Hematopoietic multipotent progenitor cell treated with erythropoietin and hydrocortisone succinate and interleukin-3 and kit ligand, for 4 days (in vitro differentiated cells): ENCODE measurements at places on chromosomes 3 and 15.

- DNase-seq: no peak
Measured at GRCh38 chr3:13279532-13279910, 140.6 kb downstream of the NUP210 start.

GRCh38 chr15:66008940-66009562 lies 139.8 kb downstream of the RAB11A start:
- no peak for DNase-seq

- DNase-seq: no peak
Measured at GRCh38 chr15:101187820-101188636, 63.8 kb downstream of the CHSY1 start.

GRCh38 chr3:50658416-50658815 lies 16.3 kb upstream of the DOCK3 start:
- no peak for DNase-seq

GRCh38 chr15:47872208-47872607 lies 154.9 kb downstream of the SEMA6D start:
- DNase-seq: no peak

- no peak for DNase-seq
Measured at GRCh38 chr3:177351757-177352158, 154.5 kb upstream of the TBL1XR1 start.

DNA sequence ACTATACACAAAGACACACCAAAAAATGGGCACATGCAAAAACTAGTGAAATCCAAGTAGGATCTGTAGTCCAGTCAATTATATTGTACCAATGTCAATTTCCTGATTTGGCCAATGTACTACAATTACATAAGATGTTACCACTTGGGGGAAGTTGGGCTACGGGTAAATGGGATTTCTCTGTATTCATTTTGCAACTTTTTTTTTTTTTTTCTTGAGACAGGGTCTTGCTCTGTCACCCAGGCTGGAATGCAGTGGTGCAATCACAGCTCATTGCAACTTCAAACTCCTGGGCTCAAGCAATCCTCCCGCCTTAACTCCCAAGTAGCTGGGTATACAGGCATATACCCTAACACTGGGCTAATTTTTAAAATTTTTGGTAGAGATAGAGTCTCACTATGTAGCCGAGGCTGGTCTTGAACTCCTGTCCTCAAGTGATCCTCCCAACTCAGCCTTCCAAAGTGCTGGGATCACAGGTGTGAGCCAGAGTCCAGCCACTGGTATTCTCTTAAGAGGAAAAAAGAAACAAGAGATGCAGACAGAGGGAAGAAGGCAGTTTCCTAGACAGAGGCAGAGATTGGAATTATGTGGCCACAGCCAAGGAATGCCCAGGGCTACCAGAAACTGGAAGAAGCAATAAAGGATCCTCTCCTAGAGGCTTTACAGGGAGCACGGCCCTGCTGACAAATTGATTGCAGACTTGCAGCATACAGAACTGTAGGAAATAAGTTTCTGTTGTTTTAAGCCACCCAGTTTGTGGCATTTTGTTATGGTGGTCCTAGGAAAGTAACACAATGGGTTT lies 33.3 kb downstream of the TFDP2 start:
- peak; percentile 50 for DNase-seq

DNA sequence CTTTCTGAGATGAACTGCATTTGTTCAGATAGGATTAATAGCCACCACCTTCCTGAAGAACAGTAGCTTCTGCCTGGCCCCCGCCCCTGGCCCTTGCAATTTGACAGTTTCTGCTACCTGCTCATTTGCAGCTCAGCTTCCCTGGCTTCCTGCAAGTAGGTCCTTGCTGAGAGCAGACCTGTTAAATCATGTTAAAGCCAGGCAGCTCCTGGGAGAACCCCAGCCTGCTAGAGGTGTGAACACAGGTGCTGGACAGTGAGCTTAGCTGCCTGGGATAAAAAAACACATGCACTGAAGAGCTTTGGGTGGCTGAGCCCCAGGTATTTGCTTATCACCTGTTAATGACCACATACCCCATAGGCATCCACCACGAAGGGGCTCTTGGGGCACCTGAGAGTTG lies 143.4 kb downstream of the PTPRG start:
- no peak for DNase-seq

DNA sequence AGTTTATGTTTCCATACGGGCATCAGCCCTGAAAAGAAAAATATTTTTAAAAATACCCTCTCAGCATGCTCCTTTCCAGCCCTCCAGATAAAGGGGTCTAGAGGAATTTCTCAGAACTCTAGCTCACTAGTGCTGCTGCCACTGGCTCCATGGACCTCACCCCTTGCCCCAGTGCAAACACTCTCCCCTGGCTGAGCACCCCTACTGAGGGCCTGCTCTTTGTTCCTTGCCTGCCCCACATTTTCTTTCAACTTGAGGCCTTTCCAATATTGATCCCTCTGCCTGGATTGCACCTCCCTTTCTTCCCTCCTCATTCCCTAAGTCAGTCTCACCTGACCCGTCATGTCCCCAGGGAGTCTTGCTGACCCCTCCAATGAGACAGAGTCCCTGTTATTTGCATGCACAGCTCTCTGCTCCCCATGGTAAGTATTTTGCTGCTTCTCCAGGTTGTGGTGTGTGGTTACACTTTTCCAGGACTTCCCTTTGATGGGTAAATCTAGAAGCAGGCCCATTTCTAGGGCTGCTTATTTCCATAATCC lies 196.5 kb downstream of the EPHB1 start:
- DNase-seq: no peak

- DNase-seq: peak; percentile 59
Measured at GRCh38 chr3:120203016-120203415, 82.0 kb downstream of the GPR156 start.

GRCh38 chr3:101943029-101943428 lies 93.7 kb downstream of the NFKBIZ start:
- DNase-seq: no peak

DNA sequence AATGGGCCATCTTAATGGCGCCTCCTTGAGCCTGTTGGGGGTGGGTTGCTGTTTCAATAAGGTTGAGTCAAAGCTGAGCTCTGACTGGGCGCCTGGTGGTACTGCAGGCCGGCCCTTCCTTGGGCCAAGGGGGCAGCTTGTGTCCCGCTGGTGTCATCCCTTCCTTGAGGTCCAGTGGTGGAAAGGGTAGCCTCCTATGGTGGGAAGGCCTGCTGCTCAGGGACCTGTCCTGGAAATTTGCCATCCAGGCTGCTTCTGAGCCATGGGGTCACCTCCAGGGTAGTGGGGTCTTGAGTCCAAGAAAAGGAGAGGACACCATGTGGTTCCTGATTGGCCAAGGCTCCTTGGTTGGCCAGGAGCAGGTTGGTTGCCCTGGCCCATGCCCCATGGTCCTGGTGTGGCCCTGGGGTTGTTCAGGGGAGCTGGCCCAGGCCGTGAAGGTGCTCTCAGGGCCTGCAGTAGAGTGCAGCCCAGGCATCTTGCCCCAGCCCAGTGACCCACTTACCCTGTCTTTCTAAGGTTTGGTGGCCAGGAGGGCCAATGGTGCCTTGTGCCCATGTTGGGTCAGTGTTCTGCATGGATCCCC lies 188.7 kb downstream of the UBE3A start:
- no peak for DNase-seq

GRCh38 chr3:126508564-126508964 lies 9.0 kb downstream of the UROC1 start:
- DNase-seq: no peak

DNA sequence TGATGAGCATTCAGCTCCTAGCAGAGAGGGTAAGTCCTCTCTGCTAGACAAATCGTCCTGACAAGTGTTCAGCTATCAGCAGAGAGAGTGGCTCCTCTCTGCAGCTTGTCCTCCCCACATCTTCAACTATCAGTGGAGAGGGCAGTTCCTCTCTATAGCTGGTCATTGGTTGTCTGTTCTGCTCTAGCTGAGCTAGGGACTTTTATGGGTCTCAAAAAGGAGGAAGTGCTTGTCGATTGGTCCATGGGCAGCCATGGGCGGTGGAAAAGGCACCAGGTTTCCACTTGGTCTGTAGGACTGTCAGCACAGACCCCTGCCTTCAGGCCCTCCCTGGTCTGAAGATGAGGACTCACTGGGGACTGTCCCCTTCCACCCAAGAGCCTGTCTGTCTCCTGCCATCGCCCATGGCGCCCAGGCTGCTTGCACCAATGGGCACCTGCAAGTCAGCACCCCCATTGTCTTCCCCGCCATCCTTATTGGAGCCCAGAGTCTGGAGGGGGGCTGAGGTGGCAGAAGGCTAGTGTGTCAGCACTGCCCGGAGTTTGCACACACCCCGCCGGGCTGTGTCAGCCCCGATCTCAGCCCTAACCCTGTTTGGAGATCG lies 264.7 kb downstream of the ZBBX start:
- DNase-seq: no peak

GRCh38 chr3:116298151-116298550 lies 147.1 kb downstream of the LSAMP start:
- no peak for DNase-seq

DNA sequence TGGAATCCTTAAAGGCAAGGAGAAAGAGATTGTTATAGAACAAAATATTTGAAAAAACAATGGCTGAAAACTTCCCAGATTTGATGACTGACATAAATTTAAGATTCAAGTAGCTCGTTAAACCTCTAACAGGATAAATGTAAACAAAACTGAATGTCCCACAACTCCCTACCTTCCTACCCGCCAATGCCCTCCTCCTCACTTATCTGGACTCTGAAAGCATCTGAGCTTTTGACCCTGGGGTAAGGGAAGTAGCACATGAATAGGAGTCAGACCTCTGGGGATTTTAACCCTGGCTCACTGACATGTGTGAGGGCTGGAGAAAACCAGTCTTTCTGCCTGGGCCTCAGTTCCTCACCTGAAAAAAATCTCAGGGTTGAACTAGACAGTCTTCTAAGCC lies 26.9 kb downstream of the CYP19A1 start:
- no peak for DNase-seq

- DNase-seq: no peak
Measured at GRCh38 chr3:159418571-159419526, 569.8 kb upstream of the IL12A start.

DNA sequence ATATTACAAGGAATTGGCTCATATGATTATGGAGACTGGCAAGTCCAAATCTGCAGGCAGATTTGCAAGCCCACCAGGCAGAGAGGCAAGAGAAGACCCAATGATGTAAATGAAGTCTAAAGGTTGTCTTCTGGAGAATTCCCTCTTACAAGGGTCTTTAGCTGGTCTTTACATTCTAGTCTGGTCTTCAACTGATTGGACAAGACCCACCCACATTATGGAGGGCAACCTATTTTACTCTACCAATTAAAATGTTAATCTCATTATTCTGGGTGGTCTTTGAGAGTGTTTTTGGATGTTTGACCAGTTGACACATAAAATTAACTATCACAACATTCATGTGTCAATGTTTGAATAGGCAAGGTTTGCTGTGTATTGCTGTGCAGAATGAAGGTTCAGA lies 28.0 kb upstream of the ATP11B start:
- DNase-seq: no peak

DNA sequence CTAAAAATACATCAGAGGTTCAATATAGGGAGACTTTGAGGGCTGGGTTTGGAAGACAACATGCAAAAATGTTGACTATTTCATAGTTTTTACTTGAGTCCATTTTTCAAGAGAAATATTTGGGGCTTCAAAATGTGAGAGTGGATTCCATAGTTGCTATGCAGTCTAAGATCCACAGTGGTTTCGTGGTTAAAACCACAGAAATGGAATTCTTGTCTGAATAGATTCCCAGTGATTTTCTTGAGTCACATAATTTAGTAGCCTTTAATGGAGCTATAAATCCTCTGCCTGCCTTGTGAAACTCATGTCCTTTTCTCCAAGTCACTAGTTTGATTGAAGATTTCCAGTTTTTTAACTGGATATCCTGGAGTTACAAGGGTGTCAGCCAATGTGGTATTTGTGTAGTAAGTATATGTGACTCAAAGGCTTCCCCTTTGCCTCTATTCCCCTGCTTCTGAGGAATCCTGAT lies 94.7 kb upstream of the RBMS3 start:
- DNase-seq: no peak

GRCh38 chr15:72199721-72200212 lies 2.2 kb upstream of the GRAMD2A start:
- DNase-seq: peak; percentile 91

DNA sequence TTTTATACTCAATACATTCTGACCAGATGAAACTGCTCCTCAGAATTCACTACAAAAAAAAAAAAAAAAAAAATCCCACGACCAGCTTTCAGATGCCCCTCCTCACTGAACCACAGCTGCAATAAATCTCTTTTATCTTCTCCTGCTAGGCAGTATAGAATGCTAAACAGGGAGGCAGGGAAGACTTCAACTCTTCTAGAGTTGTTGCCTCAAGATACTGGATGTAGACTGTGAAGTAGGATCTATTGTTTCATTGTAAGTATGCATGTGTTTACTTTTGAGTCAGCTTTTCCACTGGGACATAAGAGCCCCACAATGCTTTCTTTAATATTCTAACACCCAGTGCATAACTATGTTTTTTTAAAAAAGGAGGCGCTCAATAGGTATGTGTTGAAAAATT lies 401.4 kb downstream of the TBL1XR1 start:
- no peak for DNase-seq

GRCh38 chr3:71251156-71251775 lies 332.3 kb downstream of the FOXP1 start:
- peak; percentile 19 for DNase-seq

DNA sequence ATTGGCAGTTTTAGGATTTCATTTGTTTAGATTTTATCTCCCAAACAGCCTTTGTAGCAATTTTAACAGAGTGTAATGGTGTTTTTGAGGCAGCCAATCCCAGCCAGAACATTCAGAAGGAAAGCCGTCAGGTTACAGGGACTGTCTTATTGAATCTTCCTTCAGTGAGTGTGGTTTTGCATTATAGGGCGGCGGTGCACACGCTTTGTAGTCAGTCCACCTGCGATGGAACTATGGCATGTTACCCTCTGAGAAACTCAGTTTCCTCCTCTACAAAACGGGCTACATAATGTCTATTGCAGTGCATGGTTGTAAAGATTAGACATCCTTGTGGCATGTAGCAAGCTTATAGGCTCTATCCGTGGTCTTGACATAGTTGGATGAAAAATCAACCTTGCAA lies 1.0 kb downstream of the LRRC28 start:
- DNase-seq: no peak

DNA sequence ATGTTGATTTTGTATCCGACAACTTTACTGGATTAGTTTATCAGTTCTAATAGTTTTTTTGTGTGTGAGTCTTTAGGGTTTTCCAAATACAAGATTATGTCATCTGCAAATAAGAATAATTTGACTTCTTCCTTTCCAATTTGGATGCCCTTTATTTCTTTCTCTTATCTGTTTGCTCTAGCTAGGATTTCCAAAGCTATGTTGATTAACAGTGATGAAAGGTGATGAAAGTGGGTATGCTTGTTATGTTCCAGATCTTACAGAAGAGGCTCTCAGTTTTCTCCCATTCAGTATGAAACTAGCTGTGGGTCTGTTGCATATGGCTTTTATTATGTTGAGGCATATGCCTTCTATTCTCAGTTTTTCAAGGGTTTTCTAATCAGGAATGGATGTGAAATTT lies 56.4 kb upstream of the CHRNB4 start:
- DNase-seq: no peak

GRCh38 chr15:86935841-86936240 lies 856.2 kb downstream of the AGBL1 start:
- DNase-seq: no peak

- DNase-seq: no peak
Measured at GRCh38 chr3:185502987-185503386, 4.2 kb upstream of the TMEM41A start.

GRCh38 chr15:51969728-51970127 lies 1.9 kb downstream of the LEO1 start:
- DNase-seq: peak; percentile 45

GRCh38 chr3:77323626-77324025 lies 283.7 kb downstream of the ROBO2 start:
- no peak for DNase-seq
